ENCODE measurements at places on chromosomes 2 and 18.

GRCh38 chr18:79572093-79572780, 107.4 kb upstream of the CTDP1 start:
- DNase-seq, result no peak

DNA sequence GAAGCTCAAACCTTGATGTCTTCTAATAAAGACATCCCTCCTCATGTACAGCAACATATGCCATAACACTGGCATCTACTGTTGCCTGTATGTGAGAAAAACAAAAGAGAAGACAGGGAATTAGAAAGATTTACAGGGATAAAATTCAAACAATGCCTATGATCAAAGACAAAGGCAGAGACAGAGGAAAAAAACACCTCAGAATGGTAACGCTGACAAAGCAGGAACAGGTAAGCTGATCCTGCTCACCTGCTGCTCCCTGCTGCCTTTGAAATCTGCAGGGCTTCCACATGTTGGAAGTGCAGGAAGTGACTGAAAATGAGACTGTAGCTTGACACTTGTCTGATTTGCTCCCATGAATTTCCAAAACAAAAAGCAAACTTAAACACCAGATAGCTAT, 90.2 kb upstream of the DNAJC10 start:
- DNase-seq, result no peak

DNA sequence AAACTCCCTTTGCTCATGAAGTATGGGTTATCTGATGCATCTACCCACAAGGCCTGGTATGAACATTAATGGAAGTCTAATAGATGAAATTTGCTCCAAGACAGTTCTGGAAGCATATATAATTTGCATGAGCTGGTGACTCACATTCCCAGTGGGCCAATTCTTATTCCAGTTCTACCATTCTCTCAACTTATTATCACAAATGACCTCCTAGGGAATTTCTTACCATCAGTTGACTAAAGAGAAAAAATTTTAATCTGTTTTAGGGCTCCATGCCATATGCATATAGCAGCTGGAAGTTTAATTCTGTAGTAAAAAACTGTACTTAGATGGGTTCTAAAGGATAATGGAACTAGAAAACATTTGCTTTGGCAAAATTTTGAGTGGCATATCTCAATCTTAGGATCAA, 165.2 kb upstream of the COL3A1 start:
- DNase-seq, result no peak

DNA sequence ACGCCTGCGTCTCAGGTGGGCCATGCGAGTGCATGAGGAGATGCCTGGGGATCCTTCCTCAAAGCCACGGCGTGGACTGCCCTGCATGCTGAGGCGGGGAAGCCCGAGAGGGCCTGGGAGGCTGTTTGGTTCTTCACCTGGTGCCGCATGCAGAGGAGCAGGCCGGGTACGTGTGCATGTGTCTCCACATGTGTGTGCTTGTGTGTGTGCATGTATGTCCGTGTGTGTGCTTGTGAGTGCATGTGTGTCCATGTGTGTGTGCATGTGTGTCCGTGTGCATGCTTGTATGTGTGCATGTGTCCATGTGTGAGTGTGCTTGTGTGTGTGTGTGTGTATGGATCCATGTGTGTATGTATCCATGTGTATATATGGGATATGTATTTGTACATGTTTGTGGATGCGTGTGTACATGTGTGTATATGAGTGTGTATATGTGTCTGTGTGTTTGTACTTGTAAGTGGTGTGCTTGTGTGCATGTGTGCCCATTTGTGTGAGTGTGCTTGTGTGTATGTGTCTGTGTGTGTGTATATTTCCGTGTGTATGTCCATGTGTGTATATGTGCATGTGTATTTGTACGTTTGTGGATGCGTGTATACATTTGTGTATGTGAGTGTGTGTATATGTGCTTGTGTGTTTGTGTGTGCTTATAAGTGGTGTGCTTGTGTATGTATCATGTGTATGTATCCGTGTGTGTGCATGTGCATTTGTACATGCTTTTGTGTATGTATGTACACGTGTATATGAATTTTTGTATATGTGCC, 79.0 kb downstream of the PTGR3 start:
- DNase-seq, result no peak

GRCh38 chr2:173049831-173050230, 25.8 kb upstream of the MAP3K20 start:
- DNase-seq, result no peak

- DNase-seq, result no peak
These were observed 31.0 kb downstream of the SNORC start for GRCh38 chr2:232900811-232901735.

GRCh38 chr2:210172219-210172575, 988 bp upstream of the KANSL1L start:
- no peak for DNase-seq

GRCh38 chr2:235500110-235500760, 6.4 kb downstream of the AGAP1 start:
- DNase-seq, result no peak

DNA sequence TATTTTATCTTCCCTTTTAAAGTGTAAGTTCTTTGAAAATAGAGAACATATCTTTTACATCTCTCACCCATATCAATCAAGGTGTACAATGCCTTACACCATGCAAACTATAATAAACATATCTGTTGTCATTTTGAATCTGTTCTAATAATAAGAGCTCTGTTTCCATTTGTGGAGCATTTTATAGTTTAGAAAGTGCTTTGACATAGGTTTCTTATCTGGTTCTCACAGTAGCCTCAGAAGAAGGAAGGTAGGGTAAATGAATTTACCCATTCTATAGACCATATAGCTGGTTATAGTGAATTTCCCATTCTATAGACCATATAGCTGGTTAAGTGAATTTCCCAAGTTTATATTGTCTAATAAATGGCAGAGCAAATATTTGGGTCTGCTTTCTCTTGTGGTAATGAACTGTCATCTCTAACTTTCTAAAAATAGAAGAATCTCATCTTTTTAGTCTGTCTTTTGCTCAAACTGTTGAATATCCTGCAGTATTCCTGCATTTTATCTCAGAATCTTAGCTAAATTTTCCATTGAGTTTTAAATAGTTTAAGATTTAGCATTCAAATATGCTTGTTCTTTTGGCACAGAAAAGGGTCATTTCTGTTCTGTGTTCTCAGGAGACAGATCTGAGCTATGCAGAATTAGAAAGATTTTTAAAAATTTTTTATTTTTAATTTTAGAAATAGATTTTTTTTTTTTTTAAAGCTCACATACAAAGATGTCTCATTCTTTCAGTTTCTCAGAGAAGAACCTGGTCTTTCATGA, 80.7 kb upstream of the STON1 start:
- DNase-seq, result no peak

GRCh38 chr2:110904779-110905148, 172.4 kb downstream of the ACOXL start:
- no peak for DNase-seq

- no peak for DNase-seq
These were observed 57.1 kb upstream of the KLHL29 start for GRCh38 chr2:23327887-23328286.

- DNase-seq, result no peak
These were observed 83.7 kb upstream of the B3GNT2 start for GRCh38 chr2:62112179-62112578.

DNA sequence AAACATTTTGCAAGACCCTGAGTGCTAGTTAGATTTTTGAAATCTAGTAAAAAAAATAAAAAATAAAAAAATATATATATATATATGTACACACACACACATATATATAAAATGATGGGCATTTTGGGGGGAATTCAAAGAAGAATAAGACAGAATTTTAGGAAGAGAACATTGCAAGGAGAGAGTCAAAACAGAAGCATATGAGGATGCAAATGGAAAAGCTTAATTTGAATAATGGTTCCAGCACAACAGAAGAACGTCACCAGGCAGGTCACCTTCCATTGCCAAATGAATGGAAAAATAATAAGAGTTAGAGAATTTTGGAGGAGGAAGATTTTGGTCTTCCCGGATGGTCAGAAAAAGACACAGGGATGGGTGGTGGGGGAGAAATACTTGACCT, 1097.2 kb downstream of the BCL11A start:
- DNase-seq, result no peak

DNA sequence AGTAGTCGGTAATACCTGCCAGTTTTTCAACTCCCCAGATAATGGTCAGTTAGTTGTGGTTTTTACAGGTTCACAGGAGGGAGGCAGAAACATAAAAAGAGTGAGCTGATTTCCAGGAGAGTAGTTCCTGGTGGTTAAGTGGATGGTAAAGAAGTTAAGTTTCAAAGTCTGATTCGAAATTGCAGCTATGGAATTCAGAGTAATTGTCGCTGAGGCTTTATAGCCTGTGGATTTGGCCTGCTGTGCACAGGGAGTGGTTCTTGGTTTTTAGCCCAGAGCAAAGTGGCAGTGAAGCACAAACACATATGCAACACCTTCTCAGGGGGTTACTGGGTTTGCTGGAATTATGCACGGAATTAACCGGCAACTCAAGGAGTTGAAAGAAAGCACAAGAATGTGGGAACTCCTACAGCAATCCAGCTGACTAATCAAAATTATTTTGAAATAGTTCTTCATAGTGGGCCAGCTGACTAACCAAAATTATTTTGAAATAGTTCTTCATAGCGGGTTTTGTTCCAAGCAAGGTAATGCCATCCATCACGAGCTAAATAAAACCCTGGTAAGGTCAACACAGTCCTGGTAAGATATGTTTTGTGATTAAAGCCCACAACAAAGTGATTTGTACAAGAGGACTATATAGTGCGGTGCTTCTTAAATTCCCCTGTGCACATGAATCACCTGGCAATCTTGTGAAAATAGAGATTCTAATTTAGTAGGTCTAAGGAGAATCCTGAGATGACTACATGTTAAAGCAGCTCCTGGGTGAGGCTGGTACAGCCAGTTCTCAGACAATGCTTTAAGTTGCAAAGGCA, 94.4 kb downstream of the SGPP2 start:
- DNase-seq, result no peak

DNA sequence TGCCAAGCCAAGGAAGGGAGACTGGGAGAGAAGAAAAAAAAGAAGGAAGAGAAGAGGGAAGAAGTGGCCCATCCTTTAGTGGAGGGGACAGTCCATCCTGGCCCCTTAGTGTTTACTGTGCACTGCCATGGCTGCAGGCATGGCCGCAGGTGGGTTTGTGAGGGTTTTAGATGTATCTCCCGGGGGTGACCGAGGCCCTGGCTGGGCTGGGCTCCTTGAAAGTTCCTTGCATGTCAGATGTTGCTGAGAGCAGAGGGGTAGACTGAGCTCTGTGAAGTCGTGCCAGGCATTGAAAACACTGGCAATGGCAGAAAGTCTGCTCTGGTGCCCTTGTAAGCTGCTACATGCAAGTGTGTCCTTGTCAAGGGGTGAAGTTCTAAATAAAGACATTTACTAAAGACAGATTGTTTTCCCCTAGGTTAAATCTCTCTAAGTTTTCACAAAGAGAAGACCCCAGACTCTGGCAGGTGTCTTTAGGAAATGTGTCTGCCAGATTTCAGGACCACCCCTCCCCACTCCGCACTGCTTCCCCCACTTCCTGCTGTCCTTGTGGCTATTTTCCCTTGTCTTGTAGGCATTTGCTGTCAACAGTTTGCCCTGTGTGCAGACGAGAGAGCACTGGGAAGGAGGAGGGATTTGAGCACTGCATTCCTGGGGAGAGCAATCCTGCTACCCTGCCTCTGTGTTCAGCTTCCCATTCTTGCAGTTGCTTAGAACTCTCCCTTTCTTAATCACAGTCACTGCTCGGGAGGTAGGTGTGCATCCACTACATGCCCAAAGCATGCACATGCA, 68.4 kb downstream of the ACOXL start:
- no peak for DNase-seq

- DNase-seq, result no peak
These were observed 20.8 kb downstream of the TFCP2L1 start for GRCh38 chr2:121263996-121264715.

DNA sequence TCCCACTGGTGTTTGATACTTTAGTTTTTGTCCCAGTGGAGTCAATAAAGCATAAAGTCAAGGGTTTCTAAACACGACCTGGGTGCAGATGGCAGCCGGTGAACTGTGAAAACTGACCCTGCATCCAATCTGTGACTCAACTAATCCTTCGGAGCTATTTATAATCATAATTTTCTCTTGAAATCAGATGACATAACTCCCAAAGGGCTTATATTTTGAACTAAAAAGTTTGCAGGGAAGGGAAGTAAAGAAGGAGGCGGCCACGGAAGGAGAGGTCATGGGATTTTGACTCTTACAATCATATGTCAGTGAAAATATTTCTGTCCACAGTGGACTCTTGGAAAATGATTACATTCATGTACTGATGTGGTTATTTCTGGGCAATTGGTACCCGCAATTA, 178.5 kb downstream of the PDE1A start:
- no peak for DNase-seq

GRCh38 chr2:4528773-4529172, 825.4 kb downstream of the DCDC2C start:
- DNase-seq, result no peak

DNA sequence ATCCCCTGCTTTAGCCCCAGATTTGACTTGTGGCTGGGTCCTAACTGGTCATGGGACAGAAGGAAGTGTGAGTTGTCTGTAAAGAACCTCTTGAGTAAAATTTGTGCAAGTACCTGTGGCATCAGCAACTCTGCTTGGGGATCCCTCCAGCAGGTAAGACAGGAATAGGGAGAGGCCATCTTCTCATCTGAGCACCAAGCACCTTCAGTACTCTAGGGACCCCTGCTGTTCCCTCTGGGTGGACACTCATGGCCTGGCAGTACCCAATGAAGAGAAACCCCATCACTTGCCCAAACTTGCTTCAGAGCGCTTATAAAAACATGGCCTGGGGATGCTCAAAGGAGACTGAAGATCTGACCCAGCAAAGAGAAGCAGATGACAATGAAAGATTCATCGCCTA, 297.8 kb downstream of the SP3 start:
- DNase-seq, result no peak

- no peak for DNase-seq
These were observed 310.9 kb downstream of the PRKCE start for GRCh38 chr2:45962177-45962921.

- DNase-seq, result no peak
These were observed 4.9 kb upstream of the DUSP2 start for GRCh38 chr2:96150007-96150640.

- no peak for DNase-seq
These were observed 38.8 kb downstream of the LBH start for GRCh38 chr2:30270166-30270565.

DNA sequence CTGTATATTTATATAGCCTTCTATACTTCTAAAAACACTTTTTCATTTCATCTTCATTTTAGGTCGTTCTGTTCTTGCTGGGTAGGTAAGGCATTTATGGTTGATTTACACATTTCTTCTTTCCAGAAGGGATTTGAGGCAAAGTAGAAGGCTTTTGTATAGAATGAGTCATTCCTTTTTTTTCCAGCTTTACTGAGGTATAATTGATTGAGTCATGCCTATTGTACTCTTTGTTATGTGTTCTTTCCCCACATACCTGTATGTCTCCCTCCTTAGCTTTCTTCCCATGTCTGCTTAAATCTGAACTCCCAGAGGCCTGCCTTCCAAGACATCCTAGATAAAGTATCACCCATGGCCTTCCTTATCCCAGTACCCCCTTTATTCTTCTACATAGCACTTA, 4.8 kb upstream of the CDC42EP3 start:
- DNase-seq, result no peak

DNA sequence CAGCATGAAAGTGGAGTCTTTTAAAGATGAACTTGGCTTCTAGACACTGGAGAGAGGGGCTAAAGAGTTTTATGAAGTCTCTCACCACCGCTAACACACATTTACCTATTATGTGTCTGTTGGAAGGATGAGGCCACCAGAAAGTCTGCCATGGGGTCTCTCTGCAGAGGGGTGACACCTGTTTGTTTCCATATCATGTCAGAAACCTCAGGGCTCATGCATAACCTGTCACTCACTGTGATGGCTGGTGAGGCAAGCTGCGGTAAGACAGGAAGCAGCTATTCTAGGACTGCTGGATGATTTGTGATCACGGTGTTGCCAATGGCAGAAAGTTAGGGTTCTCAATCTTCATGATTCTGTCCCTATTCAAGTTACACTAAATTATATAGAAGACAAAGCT, 60.8 kb upstream of the DNMT3A start:
- no peak for DNase-seq
